Fibroblast of skin of abdomen (primary cell): ENCODE measurements at places on chromosomes 13 and 19.
A peak's percentile ranks its signal among the peaks of the same experiment; 100 is the strongest.

DNA sequence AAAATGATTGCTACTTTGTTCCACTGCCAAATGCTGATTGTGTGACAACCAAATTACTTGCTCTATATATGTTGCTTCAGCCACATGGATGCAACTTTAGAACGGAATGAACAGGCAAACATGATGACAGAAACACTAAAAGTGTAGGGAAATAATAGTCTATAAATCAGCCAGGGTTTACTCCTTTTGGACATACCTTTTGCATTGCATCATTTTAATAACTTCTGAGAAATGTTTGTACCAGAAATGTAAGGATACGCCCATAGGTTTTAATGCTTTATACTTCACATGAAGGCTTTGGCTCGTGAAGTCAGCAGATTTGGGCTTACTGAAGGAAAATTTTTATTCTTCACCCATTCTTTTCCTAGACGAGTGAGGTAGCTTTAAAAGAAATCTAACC is 141.0 kb downstream of the POSTN start:
- peak; percentile 79 for DNase-seq

- no peak for DNase-seq
Measured at GRCh38 chr13:23828086-23828485, 61.1 kb downstream of the MIPEP start.

DNA sequence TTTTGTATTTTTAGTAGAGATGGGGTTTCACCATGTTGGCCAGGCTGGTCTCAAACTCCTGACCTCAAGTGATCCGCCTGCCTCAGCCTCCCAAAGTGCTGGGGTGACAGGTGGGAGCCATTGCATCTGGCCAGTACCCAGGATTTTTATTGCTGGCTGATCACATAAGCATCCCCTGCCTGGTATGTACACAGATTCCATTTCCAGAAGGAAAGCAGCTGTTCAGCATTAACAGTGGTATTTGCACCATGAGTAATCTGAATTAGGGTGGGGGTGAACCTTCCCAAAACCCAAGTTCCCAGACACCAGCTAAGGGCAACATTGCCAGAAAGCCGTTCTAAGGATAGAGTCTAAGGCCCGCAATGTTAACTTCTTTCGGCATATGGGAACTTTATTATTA is 7.3 kb downstream of the ZNF555 start:
- DNase-seq: peak; percentile 33

- DNase-seq: no peak
Measured at GRCh38 chr19:48631225-48631624, 6.0 kb downstream of the DBP start.

DNA sequence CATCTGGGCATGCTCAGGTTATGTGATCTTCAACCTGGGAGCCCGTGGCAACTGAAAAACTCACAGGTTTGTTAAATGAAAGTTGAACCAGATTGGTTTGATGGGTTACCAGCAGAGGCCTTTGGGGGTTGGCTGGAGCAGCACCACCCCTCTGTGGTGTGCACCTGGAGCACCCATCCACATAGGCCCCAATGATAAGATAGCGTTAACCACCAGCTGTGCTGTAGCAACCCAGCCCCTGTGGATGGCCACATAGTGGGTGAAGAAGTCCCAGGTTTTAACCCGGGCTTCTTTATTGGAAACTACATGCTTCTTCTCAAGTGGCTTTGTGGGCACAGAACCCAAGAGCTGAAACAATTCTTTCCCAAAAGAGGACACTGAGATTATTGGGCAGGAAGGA is 22.6 kb upstream of the MTIF3 start:
- DNase-seq: no peak
